HuH-7.5 (cell line): ENCODE measurements at places on chromosomes 7 and 10.

- DNase-seq: no peak
Measured at GRCh38 chr7:70472601-70473237, 659.2 kb upstream of the GALNT17 start.

GRCh38 chr7:38323156-38323555, 49.7 kb upstream of the TARP start:
- DNase-seq: no peak

GRCh38 chr7:14016950-14017349, 27.5 kb upstream of the ETV1 start:
- DNase-seq: no peak

GRCh38 chr7:43311052-43311451, 198.6 kb downstream of the HECW1 start:
- DNase-seq: no peak

- no peak for DNase-seq
Measured at GRCh38 chr10:113041841-113042750, 92.0 kb downstream of the TCF7L2 start.

DNA sequence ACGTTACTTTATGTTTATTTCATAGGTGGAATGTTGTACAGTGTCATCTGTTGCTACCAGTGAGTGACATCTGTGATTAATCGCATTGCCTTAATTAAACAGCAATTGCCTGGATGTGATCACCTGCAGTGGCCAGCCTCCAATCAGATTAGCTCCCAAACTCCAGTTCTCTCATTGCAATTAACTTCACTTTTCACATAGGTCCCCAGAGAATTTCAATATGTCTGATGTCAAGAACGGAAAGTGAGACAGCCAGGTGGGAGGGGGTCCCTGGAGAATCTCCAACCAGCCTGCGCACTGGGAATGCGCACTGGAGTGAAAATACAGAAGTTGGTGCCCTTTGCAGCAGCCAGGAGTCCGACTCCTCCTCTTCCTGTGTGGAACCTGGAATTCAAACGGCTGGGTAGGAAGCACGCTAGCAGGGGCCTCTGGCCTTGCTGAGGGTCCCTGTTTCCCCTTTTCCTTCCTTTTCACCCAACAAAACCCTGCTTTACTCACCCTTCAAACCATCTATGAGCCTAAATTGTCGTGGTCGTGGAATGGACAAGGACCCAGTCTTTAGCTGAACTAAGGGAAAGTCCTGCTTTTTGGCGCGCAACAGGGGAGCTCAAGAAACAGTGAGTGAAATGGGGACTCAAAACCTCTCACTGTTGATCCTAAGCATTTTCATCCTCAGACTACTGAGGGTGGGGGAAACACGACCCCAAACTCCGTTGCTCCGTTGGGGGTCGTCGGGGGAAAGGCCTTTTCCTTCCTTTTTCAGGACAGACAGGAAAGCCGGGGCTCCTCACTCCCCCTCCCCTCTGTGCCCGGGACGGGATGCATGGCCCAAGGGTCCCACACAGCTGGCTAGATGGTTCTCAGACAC, 1355.5 kb upstream of the LRRTM3 start:
- DNase-seq: peak; percentile 5
